ENCODE measurements at places on chromosomes 7 and 10.

DNA sequence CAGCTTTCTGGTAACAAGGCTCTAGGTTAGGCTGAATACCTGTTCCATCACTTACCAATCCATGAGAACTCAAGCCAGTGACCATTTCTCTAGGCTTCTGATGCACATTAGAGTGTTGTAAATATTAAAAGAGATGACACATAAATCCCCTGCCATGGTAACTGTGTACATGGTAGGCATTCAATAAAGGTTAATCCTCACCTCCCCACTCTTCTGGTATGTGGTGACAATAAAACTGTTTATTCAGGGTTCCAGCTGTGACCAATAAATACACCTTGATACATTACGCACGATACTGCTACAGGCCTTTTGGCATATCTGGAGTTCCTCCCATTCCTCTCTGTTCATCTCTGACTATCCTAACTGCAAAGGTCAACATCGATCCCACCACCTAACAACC, 171.9 kb downstream of the SRPK2 start:
- DNase-seq: no peak

DNA sequence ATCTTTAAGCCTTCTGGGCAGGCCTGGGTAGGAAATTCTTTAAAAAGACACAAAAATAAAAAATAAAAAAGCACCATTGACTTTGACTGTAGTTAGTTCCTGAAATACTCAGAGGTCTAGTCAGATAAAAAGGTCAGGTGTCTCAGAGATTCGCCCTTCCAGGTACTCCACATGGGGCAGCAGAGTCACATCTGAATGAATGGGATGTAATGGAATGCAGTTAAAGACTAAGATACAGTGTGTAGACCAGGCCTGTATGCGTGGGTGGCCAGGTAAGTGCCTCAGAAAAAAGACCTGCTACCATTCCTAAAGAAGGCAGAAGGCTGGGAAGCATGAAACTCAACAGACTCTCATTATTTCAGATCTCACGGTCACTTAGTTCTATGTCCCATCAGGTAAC, 68.6 kb upstream of the SEM1 start:
- DNase-seq: no peak

- no peak for DNase-seq
Measured at GRCh38 chr10:116195583-116195982, 77.4 kb downstream of the GFRA1 start.

DNA sequence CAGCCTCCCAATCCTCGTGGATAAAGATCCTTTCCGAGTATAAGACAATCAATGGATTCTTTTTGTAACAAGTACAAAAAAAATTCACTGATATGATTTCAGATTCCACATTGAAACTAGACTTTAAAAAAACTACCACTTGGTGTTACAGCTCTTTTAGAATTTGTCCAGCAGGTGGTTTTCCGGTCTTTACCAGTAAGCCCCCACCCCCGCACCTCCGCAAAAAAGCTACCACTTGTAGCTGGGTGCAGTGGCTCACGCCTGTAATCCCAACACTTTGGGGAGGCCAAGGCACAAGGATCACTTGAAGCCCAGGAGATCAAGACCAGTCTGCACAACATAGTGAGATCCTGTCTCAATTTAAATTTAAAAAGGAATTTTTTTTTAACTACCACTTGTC, 19.8 kb downstream of the IGF2BP3 start:
- DNase-seq: no peak

DNA sequence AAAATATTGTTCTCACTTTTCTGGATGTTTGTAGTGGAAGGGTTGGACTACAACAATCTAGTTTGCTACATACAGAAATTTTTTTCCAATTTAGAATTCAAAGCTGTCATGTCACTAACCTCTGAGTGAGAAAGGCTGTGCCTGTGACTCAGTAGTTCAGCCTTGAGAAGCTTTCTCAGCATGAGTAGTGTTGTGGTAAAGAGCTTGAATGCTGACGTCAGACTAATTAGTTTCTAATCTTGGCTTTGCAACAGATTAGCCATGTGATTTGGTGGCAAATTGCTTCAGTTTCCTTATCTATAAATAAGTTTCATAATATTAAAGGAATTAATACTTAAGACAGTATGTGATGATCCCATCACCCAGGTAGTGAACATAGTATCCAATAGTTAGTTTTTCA, 83.8 kb downstream of the ABCA13 start:
- DNase-seq: no peak

DNA sequence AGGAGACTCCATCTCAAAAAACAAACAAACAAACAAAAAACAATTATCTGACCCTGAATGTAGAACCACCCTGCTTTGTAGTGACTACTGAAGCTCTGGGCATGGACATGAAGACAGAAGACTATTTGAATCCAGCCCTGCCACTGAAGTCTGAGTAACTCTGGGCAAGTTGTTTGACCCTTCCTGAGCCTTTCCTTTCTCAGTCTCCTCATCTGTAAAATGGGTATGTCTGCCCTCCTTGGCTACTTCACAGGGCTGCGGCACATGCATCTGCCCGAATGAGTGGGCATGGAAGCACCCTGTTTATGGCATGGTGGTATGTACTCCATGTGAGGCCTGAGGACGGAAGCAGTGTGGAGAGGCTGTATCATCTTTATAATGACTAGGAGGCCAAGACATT, 22.2 kb upstream of the MALSU1 start:
- DNase-seq: no peak

DNA sequence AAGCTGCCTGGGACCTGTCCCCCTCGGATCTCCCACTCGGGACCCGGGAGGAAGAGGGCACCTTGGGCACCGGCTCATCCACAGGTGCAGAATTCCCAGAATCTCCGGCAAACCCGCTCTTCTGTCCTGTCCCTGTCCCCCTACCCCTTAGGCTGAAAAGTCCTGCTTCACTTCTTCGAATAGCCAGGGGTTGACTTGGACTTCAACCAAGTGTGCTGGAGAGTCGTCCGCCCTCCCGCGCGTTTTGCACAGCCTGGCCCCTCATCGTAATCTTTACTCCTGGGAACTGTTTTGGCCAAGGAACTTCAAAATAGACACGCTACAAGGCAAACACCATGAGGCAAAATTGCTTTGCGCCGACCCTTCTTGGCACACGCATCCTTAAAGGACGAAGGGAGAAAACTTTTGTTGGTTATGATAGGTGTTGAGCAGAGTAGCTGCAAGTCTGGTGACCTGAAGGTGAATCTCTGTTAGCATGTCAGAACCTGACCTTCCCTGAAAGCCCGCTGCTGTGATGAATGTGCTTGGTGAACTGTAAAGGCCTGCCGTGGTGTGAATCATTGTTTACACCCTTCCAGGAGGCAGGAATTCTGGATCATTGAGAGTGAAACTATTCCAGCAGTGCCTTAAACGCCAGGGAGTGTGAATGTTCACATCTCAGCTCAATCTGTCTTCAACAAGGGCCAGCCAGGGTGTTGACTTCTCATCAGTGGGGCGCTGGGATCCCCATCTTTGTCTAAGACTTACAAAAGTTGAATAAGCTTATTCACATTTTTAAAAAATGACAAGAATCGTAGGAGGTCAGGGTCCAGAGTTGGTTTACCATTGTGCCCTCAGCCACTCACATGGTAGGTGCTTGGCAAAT, 589 bp upstream of the RAPGEF5 start:
- no peak for DNase-seq

GRCh38 chr10:130463876-130464364, 327.7 kb downstream of the GLRX3 start:
- DNase-seq: no peak

DNA sequence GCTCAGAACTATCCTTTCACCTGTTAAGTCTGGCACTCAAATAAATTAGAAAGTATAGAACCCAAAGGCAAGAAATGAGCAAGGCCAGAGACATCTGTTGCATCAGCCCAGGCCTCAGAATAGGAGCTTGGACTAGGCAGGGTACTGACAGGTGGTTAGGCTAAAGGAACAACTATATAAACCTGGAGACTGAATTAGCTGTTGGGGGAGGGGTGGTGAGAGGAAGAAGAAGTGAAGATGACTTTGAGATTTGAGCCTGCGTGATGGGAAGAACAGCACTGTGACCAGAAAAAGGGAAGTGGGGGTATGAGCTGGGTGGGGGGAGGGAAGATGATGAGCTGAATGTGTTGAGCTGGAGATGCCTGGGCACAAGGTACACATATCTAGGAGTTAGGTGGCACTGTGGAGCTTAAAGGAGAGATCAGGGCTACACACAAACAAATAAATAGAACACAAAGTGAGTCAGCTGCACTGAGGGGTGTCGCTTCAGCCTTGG, 244.7 kb downstream of the PTEN start:
- DNase-seq: no peak

DNA sequence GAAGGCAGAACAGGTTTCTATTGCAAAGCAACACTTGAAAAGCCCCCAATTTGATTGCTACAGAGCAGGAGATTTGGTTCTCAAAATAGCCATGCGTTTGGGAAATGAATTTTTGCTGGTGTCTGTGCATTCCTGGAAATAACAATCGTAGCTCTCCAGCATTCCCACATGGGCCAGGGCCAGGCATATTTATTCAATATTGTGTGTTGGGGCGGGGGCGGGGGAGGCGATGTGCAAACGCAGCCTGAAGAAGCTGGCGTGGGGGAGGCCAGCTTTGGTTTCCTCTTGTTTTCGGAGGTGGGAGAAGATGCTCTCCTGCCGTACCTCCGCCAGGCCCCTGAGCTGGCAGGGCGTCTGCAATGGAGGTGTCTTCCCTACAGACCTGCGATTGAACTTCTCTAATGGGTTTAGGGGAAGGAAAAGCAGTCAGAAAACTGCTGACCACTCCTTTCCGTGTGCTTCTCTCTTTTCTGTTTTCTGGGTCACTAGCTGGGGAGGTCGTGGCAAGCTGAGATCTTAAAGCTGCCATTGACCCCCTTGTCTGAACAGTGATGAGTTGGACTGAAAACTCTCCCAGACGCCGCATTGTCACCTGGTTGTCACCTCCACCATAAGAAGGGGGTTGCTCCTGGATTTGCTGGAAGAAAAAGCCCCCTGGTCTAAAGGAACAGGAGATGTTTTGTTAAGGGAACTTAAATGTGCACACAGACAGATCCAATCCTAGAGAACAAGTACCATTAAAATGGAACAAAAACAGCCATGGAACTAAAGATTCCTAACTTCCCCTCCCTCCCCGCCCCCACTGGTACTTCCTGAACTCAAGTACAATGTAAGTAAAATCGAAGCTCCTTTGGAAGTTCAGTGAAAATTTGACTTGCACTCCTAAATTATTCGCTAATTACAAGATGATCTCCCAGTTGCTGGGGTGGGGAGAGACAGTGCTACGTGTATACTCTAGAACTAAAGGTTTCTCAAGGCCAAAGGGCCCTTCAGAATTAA, 56.4 kb upstream of the HABP2 start:
- no peak for DNase-seq

GRCh38 chr10:115046686-115047236, 46.4 kb upstream of the ATRNL1 start:
- DNase-seq: no peak

DNA sequence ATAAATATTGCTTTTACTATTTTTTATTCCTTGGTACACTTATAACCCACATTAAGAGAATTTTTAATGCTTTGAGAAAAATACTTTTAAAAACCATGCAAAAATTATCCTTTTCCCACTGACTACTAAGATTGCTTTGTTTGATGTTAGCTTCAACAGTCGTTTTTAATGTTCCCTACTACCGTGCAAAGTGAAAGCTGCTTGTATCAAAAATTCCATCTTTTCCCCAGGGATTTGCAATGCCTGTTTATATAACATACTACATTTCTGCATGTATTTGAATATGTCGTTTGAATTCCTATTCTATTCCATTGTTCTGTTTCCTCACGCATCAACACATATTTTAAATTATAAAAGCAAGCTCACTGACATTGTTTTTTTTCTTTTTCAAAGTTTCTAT, 54.4 kb downstream of the TFPI2 start:
- DNase-seq: no peak

- no peak for DNase-seq
Measured at GRCh38 chr7:75869776-75870379, 9.0 kb upstream of the RHBDD2 start.

DNA sequence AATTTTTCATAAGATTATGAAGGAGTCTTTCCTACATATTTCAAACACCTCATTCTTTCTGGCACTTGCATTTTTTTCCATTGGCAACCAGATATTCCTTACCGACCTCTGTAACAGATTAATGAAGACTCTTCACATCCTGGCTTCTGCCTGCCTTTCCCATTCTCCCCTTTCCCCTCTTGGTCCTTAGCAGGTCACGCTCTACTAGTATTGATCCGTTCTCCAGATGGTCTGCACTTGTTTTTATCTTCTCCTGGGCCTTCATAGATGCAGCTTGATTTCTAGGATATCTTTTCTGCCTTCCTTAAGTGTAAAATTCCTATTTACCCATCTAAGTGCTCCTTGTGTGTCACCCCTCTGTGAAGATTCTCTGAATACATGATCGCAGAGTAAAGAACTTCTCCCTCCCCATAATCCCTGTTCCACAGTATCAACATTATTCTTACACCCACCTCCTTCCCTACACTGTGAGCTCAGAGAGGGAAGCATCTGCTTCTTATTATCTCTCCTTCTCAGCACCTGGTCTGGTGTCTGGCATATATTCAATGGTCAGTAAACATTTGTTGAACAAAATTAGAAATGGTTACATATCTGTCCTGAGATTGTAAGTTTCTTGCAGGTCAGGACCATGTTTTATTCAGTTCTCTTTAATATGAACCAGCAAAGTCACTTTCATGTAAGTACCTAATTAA, 654.2 kb downstream of the REEP3 start:
- no peak for DNase-seq

DNA sequence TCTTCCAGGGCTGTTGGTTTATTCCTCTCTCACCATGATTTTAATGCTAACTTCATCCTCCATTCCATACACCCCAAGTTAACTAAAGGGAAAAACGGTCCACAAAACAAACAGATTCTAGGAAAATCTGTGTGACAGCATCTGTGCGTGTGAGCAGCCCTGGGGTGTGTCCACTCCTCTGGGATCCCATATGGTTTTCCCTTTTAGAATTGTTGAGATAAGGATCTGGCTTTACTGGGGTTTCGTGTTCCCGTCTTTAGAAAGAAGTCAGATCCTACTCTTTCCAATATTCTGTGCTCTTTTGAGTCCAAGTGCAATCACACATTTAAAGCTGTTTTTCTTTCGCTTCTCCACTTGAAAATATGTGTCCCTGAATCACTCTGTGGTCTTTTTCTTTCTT, 257.1 kb downstream of the KLF6 start:
- DNase-seq: no peak

DNA sequence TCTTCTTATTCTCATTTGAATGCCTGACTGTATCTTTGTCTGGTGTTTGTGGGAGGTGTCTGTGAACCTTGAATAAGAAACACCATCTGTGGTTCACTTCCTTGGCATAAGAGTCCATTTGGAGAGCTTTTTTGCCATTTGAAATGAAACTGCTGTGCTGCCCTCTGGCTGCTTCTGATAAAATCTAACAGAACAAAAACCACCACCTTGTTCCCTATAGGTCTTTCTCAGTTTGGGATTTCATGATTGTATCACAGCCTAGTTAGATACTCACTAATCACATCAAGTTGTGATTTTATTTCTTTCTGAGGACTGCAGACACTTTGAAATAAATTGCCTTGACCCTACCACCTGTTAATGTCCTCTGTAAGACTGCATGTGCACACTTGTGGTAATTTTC, 102.7 kb upstream of the FAM13C start:
- no peak for DNase-seq

Data from stimulated activated CD4-positive, alpha-beta T cell treated with anti-CD3 and anti-CD28 coated beads, Interleukin-1b, Interleukin-23, amount 100 ng/mL, for 1 hour (primary cell).